ENCODE measurements at places on chromosomes 4 and X.

DNA sequence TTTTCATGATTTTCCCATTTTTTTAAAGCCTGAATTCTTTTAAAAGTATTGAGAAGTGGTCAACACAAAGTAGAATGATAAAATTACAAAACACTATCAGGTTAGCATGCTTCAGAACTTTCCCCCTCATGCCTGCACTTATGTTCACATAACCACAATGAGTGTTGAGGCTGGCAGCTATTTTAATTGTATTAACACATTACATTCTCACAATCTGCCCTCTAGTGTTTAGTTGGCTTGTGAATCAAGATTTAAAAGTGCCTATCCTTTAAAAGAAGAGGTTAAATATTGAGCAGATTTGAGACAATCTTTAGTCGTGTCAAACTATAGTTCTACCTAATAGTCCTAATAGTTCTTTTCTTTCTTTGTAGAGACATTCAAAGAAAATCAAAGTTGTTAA is 93.6 kb upstream of the NAP1L5 start:
- DNase-seq = no peak

DNA sequence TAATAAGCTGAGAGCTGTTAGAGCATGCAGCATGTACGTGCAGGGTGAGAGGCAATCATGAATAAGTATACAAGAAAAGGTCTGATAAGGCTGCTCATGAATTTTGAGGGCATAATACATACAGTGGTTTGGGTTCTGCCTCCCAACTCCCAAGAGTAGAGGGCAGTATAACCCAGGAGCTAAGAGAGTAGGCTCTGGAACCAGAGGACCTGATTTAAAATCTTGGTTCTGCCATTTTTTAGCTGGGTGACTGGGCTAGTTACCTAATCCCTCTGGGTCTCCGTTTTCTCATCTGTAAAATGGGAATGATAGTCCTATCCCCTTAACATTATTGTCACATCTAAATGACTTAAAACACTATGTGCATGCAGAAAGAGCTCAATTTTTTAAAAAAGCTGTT is 85.3 kb downstream of the LNX1 start:
- DNase-seq = no peak

DNA sequence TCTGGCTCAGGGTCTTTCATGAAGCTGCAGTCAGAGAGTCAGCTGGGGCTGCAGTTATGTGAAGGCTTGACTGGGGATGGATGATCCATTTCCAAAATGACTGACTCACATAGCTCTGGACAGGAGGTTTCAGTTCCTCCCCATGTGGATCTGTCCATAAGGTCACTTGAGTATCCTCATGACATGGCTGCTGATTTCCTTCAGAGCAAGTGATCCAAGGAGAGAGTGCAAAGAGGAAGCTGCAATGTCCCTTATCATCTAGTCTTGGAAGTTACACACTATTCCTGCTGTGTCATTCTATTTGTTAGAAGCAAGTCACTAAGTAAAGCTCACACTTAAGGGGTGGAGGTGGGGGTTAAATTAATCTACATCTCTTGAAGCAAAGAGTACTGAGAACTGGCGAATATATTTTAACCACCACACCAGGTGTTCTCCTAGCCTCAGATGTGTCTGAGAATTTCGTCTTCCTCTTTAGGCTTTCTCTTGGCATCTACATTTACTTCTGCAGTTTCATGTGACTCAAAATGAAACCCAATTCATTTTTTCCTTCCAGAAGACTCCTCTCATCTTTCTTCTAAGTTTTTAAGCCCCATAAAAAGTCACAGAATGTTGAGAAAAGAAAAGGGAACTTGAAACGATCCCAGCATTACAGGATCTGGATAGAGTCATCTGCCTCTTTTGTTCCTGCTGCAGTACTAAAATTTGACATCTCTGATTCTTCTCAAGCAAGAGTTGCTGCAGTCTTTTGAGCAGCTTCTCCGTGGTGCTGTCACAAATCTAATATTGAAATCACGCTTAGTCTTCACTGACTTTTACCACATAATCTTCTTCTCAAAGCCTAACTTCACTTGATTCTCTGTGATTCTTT is 3.8 kb upstream of the GRPR start:
- DNase-seq = no peak

- no peak for DNase-seq
Observed at GRCh38 chr4:55904576-55904975, 44.2 kb upstream of the CEP135 start.
